Osteocyte (in vitro differentiated cells): ENCODE measurements at places on chromosomes 7 and 10.

DNA sequence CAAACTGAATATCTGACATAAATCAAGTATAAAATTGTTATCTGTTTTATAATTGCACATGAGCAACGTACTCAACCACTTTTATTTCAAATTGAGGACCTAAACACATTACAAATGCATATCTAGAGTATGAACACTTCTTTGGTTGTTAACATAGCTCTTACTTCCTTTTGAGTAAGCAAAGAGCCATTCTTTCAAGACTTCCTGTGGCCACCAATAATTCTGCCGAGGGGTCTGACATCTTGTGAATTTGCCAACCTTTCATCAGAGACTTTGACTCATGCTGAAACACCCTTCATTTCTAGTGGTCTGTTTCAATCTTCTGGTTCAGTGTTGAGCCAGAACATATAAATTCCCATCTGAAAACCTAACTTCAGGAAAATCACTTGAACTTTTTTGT lies 59.4 kb downstream of the CDK14 start:
- peaks cover 38% of the 10 kb centered on the region for H3K4me1 ChIP-seq
- H3K27me3 ChIP-seq: no peaks in the 10 kb centered on the region
- peak overlapping the region; percentile 53 for H3K27ac ChIP-seq
- no peak for DNase-seq

GRCh38 chr7:138590154-138590553 lies 111.0 kb downstream of the SVOPL start:
- DNase-seq: no peak
- no peaks in the 10 kb centered on the region for H3K4me1 ChIP-seq
- peaks cover 12% of the 10 kb centered on the region for H3K36me3 ChIP-seq
- no peaks in the 10 kb centered on the region for H3K27me3 ChIP-seq
- no peak overlapping the region for H3K4me3 ChIP-seq

GRCh38 chr7:20959281-20959680 lies 172.6 kb upstream of the SP8 start:
- no peaks in the 10 kb centered on the region for H3K36me3 ChIP-seq
- H3K27ac ChIP-seq: no peak overlapping the region
- H3K4me3 ChIP-seq: no peak overlapping the region
- no peaks in the 10 kb centered on the region for H3K27me3 ChIP-seq
- DNase-seq: no peak

DNA sequence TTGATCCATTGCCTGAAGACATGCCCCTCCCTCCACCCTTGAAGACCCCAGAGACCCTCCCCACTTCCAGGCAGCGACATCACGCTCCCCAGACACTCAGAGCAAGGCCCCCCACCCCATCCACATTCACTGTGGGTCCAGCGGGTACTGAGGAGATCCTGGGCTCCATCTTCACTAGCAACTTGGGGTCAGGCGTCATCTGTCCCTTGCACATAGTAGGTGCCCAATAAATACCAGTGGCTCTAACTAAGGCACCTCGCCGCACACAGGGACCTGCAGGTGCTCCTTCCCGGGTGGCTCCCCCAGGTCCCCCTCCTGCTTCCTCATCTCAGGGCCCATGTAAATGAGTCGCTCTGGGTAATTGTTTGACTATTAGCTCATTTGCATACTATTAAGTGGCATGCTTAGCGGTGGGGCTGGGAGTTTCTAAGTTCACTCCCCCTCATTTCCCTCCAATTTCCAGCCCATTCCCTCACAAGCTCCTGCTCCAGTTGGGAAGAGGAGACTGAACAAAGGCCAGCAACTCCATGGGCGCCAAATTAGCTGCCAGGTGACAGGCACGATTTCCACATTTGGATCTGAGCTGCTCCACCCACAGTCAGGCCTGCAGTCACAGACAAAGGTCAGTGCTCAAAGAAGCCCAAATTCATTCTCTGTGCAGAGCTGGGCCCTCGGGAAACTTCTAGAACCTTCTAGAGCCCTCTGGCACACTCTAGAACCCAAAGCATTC lies 29.7 kb downstream of the EBF3 start:
- H3K27ac ChIP-seq: no peak overlapping the region
- H3K4me3 ChIP-seq: no peak overlapping the region
- no peaks in the 10 kb centered on the region for H3K27me3 ChIP-seq
- H3K4me1 ChIP-seq: no peaks in the 10 kb centered on the region
- H3K36me3 ChIP-seq: no peaks in the 10 kb centered on the region

GRCh38 chr7:137687556-137688265 lies 159.1 kb downstream of the DGKI start:
- no peaks in the 10 kb centered on the region for H3K27me3 ChIP-seq
- no peak overlapping the region for H3K4me3 ChIP-seq
- H3K27ac ChIP-seq: peak overlapping the region; percentile 62
- no peak for DNase-seq
- peaks cover 23% of the 10 kb centered on the region for H3K4me1 ChIP-seq

DNA sequence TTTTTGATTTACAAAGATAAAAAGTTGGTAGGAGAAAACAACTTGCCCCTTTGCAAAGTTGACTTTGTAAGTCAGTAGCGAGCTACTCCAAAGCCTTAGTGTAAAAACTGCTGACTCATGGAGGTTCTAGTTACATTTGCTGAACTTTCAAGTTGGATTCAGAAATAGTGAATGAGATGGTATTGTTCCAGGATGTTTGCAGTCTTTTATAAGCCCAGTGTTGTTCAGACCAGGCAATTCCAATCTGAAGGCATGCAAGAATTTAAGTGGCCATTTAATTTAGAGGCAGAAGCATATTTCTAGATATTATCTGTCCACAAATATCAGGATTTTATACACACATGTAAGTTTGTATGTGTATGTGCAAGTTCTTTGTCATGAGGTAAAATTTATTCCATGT lies 21.6 kb downstream of the TES start:
- no peak for DNase-seq
- peaks cover 92% of the 10 kb centered on the region for H3K4me1 ChIP-seq
- H3K27ac ChIP-seq: peak overlapping the region; percentile 94
- peak overlapping the region; percentile 31 for H3K4me3 ChIP-seq

DNA sequence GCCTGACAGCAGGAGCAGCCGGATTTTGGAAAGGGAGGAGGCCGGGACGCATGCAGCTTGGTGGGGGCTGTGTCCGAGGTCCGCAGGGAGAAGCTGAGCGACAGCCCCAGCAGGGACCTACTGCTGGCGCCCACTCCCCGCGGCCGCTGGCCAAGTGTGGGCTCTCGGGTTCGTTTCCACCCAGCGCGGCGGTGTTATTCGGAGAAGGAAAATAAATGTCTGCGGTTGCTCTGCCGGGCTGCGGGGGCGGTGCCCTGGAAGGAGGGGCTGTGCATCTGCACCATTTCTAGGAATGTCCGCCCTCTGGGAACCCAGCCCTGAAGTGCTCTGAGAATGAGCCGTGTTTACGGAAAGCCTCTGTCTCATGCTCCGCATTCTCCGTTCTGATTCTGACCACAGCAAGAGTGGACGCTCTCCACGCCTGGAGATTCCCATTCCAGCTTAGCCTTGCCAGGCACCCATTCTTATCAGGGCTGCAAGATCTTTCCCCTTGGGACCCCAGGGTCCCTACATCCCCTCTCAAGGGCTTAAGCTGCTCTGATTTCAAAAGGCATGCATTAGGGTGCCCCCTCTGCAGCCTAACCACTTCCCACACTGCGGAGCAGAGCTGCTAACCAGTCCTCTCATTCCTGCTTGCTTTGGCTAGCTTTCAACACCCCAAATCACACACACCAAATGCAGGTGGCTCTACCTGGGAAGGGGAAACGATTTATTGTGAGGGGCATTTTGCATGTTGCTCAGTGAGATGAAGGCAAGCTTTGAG lies 256.6 kb upstream of the GLI3 start:
- H3K27me3 ChIP-seq: peaks cover 17% of the 10 kb centered on the region
- no peaks in the 10 kb centered on the region for H3K36me3 ChIP-seq
- DNase-seq: peak; percentile 91
